ENCODE measurements at places on chromosomes 13 and 19. TPM values are rescaled to one million over a fixed set of nuclear protein-coding genes. Genes with fewer than 3 reads are reported as not detected.

Gene SIGLEC11
- not detected for total RNA-seq

Gene ATP4B
- not detected for total RNA-seq

Gene FCAR
- not detected for total RNA-seq

Gene F2RL3
- not detected for total RNA-seq

Gene NKPD1
- 0.14 TPM for total RNA-seq

Measured in activated naive CD4-positive, alpha-beta T cell treated with anti-CD3 and anti-CD28 coated beads, Interleukin-2, amount 50 U/mL, for 72 hours (primary cell).